ENCODE measurements at places on chromosomes 1 and 21.

DNA sequence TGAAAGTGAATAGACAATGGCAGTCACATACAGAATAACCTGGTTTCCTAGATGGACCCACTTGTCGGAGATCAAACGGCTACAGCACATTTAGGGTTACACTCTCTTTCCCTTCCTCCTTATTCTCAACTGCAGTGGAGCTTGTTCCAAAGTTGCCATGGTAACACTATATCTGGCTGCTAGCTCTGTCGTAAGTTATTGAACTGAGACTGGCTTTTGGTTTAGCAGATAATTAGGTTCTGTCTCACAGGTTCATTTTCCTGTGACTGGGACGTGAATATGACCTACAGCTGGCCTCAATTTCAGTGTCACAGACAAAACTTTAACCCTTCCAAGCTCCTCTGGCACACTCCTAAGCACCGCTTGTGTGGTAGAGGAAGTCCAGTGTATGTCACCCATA, 875.8 kb downstream of the USP25 start:
- no peak for DNase-seq

GRCh38 chr1:245558069-245558468, 403.3 kb downstream of the KIF26B start:
- DNase-seq, result no peak

GRCh38 chr1:230808281-230808872, 59.9 kb downstream of the C1orf198 start:
- DNase-seq, result no peak

GRCh38 chr21:34790834-34791233, 122.0 kb downstream of the CLIC6 start:
- DNase-seq, result no peak

DNA sequence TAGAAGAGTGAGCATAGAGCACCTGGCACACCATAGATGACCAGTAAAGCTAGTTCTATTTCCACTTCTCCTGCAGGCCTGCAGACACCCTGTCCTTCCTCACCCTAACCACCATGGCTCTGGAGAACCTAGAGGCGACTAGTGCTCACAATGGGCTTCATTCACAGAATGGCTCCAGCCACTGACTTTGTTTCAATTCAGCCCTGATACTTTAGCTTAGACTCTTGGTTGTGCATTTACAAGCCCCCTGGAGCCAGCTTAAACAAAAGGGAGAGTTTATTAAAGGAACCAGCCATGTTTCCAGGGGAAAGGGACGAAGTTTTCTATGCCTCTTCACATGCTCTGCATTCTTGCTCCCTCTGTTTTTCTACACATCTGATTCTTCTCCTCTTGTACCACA, 123.7 kb downstream of the NAV1 start:
- DNase-seq, result no peak

All from GM19239 (cell line).